Smooth muscle cell of the coronary artery (primary cell): ENCODE measurements at places on chromosomes 4 and X. TPM values are rescaled to one million over a fixed set of nuclear protein-coding genes. Genes with fewer than 3 reads are reported as not detected.

GAGE10 gene
- total RNA-seq: not detected in 2 replicates

SLC38A5 gene
- total RNA-seq: 21.9 and 54.9 TPM in 2 replicates

KCNE5 gene
- total RNA-seq: 0.15 and 0.23 TPM in 2 replicates

XK gene
- 0.15 TPM in 1 of 2 replicates, not detected in the other for total RNA-seq

LONRF3 gene
- 0.47 and 1.1 TPM in 2 replicates for total RNA-seq

IBSP gene
- total RNA-seq: 0.90 TPM in 1 of 2 replicates, not detected in the other

SCRG1 gene
- total RNA-seq: 0.23 and 0.35 TPM in 2 replicates

COL4A6 gene
- under 0.01 and 3.1 TPM in 2 replicates for total RNA-seq

SAGE1 gene
- not detected in 2 replicates for total RNA-seq
